Bronchial smooth muscle cell (primary cell): ENCODE measurements at places on chromosomes 11 and 22. TPM values are rescaled to one million over a fixed set of nuclear protein-coding genes. Genes with fewer than 3 reads are reported as not detected.

Gene OR52E8
- total RNA-seq = not detected in 2 replicates

Gene RASSF10
- total RNA-seq = 0.09 TPM in 1 of 2 replicates, not detected in the other

Gene MS4A6A
- total RNA-seq = not detected in 2 replicates

Gene PAMR1
- total RNA-seq = 256 and 491 TPM in 2 replicates

Gene TBCEL
- 14.8 and 19.4 TPM in 2 replicates for total RNA-seq

Gene SCO2
- 2.6 and 2.8 TPM in 2 replicates for total RNA-seq

Gene GAL
- total RNA-seq = 0.09 and 0.47 TPM in 2 replicates

Gene GVQW3
- total RNA-seq = 1.0 and 2.2 TPM in 2 replicates

Gene NTM
- total RNA-seq = 3.1 and 8.2 TPM in 2 replicates

Gene RIN1
- 15.4 and 28.7 TPM in 2 replicates for total RNA-seq
